ENCODE measurements at places on chromosomes 16 and 17. TPM values are rescaled to one million over a fixed set of nuclear protein-coding genes. Genes with fewer than 3 reads are reported as not detected.

The NPIPB8 gene
- 2.7 TPM for total RNA-seq

The DYNC1LI2 gene
- 114 TPM for total RNA-seq

The METTL26 gene
- total RNA-seq = 63.1 TPM

The CRHR1 gene
- not detected for total RNA-seq

DNA sequence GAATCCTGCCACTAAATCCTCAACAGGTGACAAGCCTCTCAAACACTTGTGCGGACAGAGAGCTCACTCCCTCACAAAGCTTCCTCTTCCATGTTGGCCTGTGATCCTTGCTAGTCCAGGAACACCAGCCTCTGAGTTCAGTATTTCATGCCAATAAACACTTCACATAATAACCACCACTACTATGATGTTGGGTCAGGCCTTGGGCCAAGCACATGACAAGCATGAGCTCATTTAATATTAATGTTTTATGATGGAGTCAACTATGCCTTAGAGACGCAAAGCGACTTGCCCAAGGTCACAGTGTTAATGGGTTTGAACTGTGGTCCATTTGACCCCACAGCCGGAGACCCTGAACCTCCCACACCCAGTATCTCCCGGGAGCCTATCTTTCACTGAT lies 129.1 kb downstream of the GAS7 start:
- peaks cover 11% of the 10 kb centered on the region for H3K27me3 ChIP-seq
- no peak overlapping the region for H3K4me3 ChIP-seq
- no peaks in the 10 kb centered on the region for H3K36me3 ChIP-seq
- H3K27ac ChIP-seq = no peak overlapping the region
- no peak for DNase-seq

DNA sequence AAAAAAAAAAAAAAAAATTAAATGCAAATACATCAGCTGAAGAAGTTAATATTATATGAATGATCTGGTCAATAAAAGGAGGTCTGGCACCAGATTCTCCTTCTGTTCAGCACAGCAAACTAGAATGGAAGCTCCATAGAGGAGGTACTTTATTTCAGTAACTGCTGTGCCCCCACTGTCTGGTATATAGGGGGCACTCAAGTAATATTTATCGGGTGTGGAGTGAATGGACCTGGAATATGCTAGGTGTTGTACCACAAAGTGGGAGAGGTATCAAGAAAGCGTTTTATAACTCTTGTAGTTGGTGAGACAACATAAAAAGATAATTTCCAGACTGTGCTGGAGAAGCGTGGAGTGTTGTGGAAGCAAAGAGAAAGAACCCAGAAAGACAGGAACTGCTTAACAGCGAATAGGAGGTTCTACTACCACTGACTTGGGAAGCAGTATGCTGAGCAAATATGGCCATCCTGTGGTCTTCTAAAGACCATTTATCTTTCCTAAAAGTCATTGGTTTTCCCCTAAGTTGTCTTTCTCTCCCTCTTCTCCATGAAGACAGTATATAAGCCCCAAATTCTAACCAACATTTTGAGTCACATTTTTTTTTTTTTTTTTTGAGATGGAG lies 12.2 kb upstream of the PRKCA start:
- no peaks in the 10 kb centered on the region for H3K36me3 ChIP-seq
- H3K4me1 ChIP-seq = no peaks in the 10 kb centered on the region
- H3K27me3 ChIP-seq = no peaks in the 10 kb centered on the region
- H3K4me3 ChIP-seq = no peak overlapping the region
- H3K27ac ChIP-seq = no peak overlapping the region

- no peak within 1 kb of the TSS for H3K4me3 ChIP-seq
- DNase-seq = no peak
Observed at GRCh38 chr16:20409398-20410120, at the start of gene ACSM5. Gene ACSM5, plus strand, starts transcription at chr16:20409534. Its CDS starts 1,951 bp downstream, at chr16:20411485.

The KRTAP4-3 gene
- not detected for total RNA-seq

GRCh38 chr17:10657148-10657547 lies at the start of gene MYH3:
Gene MYH3, minus strand, starts transcription at chr17:10657309. Its CDS starts 2,245 bp downstream, at chr17:10655064.
- no peaks in the 10 kb centered on the region for H3K4me1 ChIP-seq
- H3K27me3 ChIP-seq = no peaks in the 10 kb centered on the region
- DNase-seq = no peak
- H3K27ac ChIP-seq = no peak within 1 kb of the TSS

The STX1B gene
- total RNA-seq = 0.32 TPM

DNA sequence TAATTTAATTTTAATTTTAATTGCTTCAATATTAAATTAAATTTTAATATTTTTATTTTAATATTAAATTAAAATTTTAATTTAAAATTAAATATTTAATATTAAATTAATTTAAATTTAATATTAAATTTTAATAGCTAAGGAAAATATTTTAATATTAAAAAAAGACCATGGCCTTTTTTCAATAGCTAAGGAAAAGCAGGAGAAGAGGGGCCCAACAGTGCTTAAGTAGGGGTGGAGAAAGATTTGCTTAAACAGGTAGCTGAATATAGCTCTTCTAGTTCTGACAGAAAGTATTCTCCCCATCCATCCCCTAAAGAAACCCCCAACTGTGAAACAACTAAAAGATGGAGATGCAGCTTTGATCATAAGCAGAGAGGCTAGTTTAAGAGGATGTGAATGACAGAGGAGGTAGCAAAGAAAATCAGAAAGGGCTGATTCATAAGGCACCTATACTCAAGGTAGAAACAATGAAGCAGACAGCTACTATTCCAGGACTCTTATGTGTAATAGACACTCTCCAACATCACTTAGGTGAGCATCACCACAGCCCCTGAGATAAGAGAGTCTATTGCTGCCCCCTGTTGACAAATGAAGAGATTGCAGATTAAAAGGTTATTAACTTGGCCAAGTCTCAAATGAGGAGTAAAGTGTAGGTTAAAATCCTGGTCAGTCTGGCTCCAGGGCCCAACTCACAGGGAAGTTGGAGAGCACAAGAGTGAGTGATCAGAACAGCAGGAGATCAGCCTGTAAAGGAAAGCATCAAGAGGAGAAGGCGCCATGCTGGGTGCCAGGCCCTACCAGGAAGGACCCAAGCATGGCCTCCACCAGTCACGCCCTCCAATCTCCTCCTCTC lies 7.8 kb upstream of the RNASEK start:
- H3K27ac ChIP-seq = no peak overlapping the region
- no peak overlapping the region for H3K4me3 ChIP-seq
- no peak for DNase-seq
- peaks cover 58% of the 10 kb centered on the region for H3K36me3 ChIP-seq
- H3K27me3 ChIP-seq = no peaks in the 10 kb centered on the region
- H3K4me1 ChIP-seq = peaks cover under 1% of the 10 kb centered on the region

GRCh38 chr16:58464916-58465731 lies 34.8 kb upstream of the NDRG4 start:
- peaks cover 60% of the 10 kb centered on the region for H3K27me3 ChIP-seq
- peaks cover 9% of the 10 kb centered on the region for H3K4me1 ChIP-seq
- peak overlapping the region; percentile 58 for H3K4me3 ChIP-seq
- H3K36me3 ChIP-seq = no peaks in the 10 kb centered on the region
- no peak for DNase-seq

DNA sequence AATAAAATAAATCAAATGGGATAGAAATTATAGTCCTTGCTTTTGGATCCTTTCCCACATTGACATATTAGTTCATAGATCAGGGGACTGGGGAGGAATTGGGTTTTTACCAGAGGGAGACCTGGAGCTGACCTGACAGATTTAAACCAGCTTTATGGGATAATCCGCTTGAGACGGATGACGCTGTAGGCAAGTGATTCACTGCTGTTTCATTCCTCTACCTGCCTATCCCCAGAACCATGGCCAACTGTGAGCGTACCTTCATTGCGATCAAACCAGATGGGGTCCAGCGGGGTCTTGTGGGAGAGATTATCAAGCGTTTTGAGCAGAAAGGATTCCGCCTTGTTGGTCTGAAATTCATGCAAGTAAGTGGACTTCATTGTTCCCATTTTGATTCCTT lies 2.1 kb downstream of the NME1 start:
- H3K36me3 ChIP-seq = peaks cover 15% of the 10 kb centered on the region
- H3K4me3 ChIP-seq = no peak overlapping the region
- no peak for DNase-seq
- H3K4me1 ChIP-seq = peaks cover 20% of the 10 kb centered on the region

DNA sequence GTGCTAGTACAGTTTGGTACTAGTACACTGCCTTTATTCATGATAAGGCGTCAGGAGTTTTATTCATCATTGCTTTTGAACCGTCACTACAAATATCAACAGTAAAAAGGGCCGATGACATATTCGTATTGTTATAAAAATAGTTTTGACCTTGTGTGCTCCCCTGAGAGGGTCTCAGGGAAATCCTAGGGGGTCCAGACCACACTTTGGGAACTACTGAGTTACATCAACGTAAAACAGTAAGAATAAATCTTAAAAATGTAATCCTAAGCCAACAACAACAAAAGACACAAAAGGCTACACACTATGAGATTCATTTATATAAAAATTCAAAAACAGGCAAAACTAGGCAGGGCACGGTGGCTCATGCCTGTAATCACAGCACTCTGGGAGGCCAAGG lies 11.2 kb downstream of the MYH10 start:
- no peaks in the 10 kb centered on the region for H3K4me1 ChIP-seq
- H3K4me3 ChIP-seq = no peak overlapping the region
- no peaks in the 10 kb centered on the region for H3K27me3 ChIP-seq
- no peak overlapping the region for H3K27ac ChIP-seq
- DNase-seq = no peak

The TERB1 gene
- not detected for total RNA-seq

The ARL5C gene
- total RNA-seq = not detected

The ABCA8 gene
- total RNA-seq = 38.3 TPM

The AKAP1 gene
- total RNA-seq = 54.5 TPM

The ELMO3 gene
- total RNA-seq = 14.9 TPM

The CBX2 gene
- 3.9 TPM for total RNA-seq

GRCh38 chr17:55666806-55667205 lies 55.9 kb downstream of the TMEM100 start:
- H3K4me1 ChIP-seq = peaks cover 11% of the 10 kb centered on the region
- H3K4me3 ChIP-seq = no peak overlapping the region
- H3K36me3 ChIP-seq = no peaks in the 10 kb centered on the region

The TRPV2 gene
- total RNA-seq = 120 TPM

- no peaks in the 10 kb centered on the region for H3K4me1 ChIP-seq
- peaks cover 12% of the 10 kb centered on the region for H3K36me3 ChIP-seq
- no peak for DNase-seq
Observed at GRCh38 chr17:67666710-67667109, 51.0 kb upstream of the NOL11 start.

DNA sequence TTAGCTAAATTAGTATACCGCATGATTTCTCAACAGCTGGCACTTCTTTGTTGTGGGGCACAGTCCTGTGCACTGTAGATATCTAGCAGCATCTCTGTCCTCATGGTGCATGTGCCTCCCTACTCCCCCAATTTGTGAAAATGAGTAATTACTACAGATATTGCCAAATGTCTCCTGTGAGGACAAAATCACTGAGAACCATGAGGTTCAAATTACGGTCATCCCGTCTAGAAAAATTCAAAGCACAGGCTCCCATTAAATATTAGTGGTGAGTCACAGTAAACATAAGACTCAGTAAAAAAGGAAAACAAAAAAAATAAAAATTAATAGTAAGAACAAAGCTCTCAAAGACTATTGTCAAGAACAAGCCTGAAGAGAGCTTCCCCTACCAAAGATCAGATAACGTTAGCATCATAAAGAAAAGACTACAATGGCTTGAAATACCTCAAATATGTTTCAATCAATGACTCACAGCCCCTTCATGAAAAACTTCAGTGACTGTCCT lies 57.8 kb downstream of the STH start:
- no peak for DNase-seq
- no peak overlapping the region for H3K27ac ChIP-seq
- H3K4me1 ChIP-seq = peaks cover 13% of the 10 kb centered on the region
- peaks cover 44% of the 10 kb centered on the region for H3K36me3 ChIP-seq
- H3K27me3 ChIP-seq = no peaks in the 10 kb centered on the region

The CETP gene
- total RNA-seq = 1.1 TPM

DNA sequence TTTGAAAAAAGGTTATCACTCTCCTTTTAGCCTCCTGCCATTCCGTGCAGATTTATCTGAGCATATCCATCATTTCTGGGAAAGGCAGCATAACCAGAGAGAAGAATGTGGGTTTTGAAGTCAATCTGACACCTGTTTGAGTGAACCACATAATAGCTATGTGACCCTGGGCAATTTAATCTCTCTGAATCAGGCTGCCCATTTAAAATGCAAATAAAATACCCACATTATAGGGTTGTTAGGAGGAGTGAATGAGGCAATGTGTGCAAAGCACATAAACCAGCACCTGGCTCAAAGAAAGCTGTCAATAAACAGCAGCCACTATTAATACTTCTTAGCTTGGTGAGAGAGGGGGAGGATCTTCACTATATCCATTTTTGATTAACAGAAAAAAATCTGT lies 88.0 kb downstream of the CACNG1 start:
- DNase-seq = no peak
- H3K36me3 ChIP-seq = peaks cover 54% of the 10 kb centered on the region
- H3K4me1 ChIP-seq = no peaks in the 10 kb centered on the region
- no peak overlapping the region for H3K27ac ChIP-seq

- H3K4me3 ChIP-seq = peak overlapping the region; percentile 100
- no peaks in the 10 kb centered on the region for H3K27me3 ChIP-seq
- peak; percentile 74 for DNase-seq
- peaks cover 59% of the 10 kb centered on the region for H3K4me1 ChIP-seq
Observed at GRCh38 chr17:21213638-21214014, 335 bp downstream of the TMEM11 start.

The CDH16 gene
- not detected for total RNA-seq

DNA sequence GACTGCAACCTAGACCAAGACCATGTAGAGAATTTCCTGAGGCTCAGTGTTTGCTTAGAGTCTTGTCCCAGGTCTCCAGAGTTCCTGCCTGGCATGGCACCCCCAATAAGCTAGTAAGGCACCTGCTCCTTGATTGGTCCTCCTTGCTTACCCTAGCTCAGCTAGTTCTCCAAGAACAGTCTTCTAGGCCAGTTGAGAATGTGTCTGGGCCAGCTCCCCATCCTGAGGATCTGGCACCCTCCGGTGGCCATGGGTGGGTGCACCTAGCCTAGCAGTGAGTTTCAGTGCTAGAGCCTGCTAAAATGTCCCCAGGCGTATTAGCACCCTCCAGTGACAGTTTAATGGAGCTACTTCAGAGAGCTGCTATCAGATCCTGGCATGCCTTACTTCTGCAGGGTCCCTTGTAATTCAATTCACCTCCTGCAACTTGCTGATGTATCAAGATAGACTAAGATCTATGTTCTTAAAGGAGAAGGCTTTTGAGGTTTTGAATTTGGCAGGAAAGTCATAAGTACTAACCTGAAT lies 44.4 kb upstream of the MED13 start:
- H3K36me3 ChIP-seq = no peaks in the 10 kb centered on the region
- no peaks in the 10 kb centered on the region for H3K4me1 ChIP-seq
- H3K27me3 ChIP-seq = no peaks in the 10 kb centered on the region
- DNase-seq = peak; percentile 56
- no peak overlapping the region for H3K27ac ChIP-seq
